ENCODE measurements at places on chromosomes 7 and 10.
A peak's percentile ranks its signal among the peaks of the same experiment; 100 is the strongest.

DNA sequence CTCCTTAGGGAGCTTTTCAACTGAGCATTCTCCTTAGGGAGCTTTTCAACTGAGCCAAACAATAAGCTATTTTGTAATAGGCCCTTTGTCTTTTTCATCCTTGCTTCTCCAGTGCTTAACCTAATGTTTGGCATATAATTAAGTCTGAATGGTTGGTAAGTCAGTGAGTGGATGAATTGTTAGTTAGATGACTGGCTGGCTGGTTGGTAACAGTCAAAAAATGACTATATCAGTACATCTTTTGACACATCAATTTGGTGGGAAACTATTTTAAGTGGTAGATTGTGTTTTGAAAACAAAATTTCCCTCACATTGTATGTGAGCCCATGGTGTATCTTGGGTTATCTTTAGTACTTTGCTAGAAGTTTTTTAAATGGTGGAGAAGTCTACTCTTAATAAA is 16.4 kb downstream of the ING3 start:
- no peak for DNase-seq

GRCh38 chr7:29881724-29882123 is 75.4 kb downstream of the WIPF3 start:
- DNase-seq, result no peak

DNA sequence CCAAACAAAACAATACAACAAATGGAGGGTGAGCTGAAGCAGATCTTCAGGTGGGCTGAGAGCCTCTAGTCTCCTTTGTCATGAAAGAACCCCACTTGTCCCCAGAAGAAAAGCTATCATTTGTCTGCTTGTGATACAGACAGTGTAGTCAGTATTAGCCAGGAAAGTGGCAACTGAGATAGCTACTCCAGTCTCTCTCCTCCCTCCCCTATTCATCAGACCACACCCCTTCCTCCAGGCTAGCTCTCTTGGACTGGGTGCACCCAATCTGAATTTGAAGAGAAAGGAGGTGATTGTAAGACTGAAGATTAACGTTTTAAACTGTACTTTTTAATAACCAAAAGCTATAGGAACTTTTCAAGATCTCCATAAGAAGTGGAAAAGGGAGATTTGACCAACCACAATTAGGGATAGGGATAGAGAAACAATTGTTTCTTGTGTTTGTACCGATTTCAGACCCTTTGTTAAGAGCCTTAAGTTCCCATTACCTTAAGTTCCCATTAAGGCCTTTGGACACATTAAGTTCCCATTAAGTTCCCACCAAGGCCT is 14.1 kb downstream of the BMPR1A start:
- DNase-seq, result no peak

- DNase-seq, result peak; percentile 86
Observed at GRCh38 chr7:28956608-28957063, 1.5 kb downstream of the TRIL start.

DNA sequence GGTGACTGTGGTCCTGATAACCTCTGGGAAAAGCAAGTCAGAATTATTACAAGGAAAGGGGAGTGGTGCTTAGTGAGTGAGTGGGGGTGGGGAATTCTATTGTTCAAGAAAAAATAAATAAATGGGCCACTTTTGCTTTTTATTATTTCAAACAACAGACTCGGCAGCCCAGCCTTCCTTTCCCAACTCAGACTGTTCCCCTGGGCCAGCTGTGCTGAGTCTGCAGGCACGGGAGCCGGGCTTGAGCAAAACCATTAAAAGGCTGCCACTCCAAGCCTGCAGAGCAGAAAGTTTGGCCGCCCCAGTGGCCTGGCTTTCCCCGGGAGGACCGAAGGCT is 90.0 kb downstream of the PLXNA4 start:
- DNase-seq, result peak; percentile 60

DNA sequence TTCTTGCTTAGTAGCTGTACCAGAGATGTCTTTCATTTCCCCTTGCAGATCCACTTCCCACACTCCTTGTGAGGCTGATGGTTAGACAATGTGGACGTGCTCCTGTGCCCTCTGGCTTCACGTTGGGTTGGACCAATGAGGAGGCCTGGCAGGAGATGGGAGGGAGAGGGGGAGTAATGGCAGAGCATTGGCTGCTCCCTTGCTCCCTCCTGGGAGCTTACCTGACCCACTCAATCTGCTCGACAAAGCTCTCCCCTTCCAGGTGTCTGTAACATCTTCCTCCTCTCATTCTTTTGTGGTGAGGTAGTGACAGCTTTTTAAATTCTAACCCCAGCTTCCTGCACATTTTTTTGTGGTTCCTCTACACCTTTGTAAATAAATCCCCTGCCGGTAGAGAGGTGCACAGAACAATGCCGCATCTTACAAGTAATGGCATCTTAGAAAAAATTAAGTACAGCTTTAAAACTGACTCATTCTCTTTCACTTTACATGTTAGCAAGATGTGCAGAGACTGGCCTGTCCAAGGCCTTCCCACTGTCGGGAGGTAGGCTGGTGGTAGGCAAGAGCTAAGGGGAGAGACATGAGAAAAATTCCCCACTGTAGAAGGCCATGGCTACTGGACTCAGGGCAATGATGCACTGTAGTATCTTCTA is 134.3 kb downstream of the HTR7 start:
- DNase-seq, result no peak
